Femur (tissue), 1 donor: ENCODE measurements at places on chromosomes 5 and 9.

- peak; percentile 9 for DNase-seq
These were observed 72.3 kb downstream of the WNK2 start for GRCh38 chr9:93255994-93256877.

DNA sequence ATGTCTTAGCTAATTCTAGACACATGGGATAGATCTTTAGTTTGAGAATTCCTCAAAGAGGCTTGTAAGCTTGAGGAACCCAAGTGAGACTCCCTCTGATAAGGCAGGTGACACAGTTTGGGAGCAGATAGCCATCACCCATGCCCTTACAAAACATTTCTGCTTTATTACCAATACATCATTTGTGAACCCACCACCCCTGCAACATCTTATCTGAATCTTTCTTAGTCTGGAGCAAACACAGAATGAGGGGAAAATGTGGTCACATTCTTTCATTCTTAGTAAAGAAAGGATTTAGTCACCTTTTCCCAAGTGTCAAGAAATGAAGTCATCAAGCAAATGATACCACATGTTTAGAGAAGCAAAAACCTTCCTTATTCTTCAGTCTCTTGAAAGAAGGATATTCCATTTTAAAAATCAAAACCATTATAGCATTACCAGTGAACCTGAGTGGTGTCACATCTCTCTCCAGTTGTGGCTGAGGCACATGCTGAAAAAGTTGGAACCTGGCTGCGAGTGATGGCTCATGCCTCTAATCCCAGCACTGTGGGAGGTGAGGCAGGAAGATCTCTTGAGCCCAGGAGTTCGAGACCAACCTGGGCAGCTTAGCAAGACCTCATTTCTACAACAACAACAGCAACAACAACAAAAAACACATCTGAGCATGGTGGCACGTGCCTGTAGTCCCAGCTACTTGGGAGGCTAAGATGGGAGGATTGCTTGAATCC lies 65.9 kb downstream of the PRKACG start:
- no peak for DNase-seq

- no peak for DNase-seq
These were observed 5.6 kb upstream of the FUT7 start for GRCh38 chr9:137037483-137037882.

GRCh38 chr5:115432691-115433090 lies 111.9 kb downstream of the FEM1C start:
- DNase-seq = no peak

DNA sequence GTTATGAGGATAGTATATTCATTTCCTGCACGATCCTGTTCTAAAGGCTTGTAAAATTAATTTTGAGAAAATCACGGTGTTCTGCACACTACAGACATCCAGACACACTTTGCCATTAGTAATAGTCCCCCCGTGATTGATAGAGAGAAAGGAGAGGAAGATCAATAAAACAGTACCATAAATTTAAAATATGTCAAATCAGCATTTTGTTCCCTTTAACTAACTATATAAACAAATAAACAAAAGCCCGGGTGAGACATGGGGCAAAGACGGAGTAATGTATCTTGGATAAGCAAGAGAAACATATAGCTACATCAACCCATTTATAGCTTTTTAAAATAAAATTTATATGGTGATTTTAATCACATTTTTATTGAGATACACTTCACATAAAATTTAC lies 10.6 kb upstream of the CER1 start:
- DNase-seq = no peak

DNA sequence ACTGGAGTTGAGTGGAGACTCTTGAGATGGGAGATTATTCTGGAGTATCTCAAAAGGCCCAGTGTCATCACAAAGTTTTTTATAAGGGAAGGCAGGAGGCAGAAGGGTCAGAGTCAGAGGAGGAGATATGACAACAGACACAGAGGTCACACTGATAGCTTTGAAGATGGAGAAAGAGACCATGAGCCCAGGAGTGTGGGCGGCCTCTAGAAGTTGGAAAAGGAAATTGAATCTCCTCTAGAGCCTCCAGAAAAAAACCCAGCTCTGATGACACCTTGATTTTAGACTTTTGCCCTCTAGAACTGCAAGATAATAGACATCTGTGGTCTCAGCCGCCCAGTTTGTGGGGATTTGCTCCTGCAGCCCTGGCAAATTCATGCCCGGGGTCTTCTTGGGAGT lies 64.8 kb upstream of the SPTLC1 start:
- DNase-seq = no peak

- no peak for DNase-seq
These were observed 151.2 kb upstream of the WWC1 start for GRCh38 chr5:168140241-168140640.

DNA sequence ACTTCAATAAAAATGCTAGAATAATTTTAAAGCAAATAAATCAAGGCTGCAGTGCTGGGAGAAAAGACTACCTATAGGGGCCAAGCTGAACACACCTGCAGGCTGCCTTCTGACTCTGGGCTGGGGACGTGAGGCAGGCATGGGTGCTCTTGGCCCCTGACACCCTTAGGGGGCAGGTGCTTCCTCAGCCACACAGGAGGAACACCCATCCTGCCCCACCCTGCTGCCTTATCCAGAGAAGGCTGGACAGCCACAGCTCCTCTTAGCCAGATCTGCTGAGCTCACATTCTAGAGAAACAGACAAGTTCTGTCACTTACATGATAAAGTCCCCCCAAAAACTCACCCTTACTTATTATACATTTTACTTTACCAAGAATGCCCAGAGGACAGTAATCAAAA lies 6.6 kb upstream of the LMX1B start:
- no peak for DNase-seq

DNA sequence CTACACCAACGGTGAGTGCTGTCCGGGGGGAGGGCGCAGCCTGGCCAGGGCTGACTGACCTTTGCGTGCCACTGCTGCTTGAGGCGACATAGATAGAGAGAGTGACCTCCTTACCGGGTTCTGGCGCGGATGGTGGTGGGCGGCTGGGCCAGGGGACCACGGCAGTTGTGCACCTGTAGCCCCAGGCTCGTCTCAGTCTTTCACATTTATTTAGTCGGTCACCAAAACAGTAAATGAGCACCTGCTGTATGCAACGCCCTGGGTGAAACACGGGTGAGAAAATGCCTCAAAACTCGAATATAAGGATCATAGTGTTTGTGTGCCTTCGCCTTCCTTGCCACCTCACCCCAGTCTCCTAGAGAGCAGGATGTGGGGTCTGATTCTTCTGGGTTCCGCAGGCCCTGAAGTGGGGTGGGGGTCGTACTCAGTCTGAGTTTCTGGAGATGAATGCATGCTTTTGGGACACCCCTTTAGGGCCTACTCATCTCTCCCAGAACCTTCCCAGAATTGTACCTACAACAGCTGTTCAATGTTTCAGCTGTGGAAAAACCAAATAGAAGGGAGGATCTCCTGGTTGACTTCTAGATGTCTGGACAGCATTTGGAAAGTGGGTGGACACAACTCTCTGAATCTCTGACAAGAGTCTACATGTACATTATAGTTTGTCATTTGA lies 714 bp downstream of the SEC24A start:
- peak; percentile 29 for DNase-seq

DNA sequence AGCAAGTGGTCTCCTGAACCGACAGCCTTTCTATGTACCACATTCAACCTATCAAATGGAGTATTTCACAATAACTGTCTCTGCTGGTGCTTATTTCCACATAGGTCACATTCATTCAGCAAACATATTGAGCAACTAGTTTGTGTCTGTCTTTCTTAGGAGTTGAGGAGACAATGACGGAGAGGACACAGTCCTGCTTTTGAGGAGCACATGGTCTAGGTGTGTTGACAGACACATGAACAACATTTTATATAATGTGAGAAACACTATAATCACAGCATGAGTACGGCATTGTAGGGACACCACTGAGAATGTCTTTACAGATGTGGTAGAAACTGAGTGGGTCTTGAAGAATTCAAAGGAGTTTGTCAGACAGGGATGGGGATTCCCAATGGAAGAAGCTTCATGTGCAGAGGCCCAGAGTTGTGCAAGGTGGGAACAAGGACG lies 28.5 kb downstream of the NFIL3 start:
- no peak for DNase-seq

- no peak for DNase-seq
These were observed 42.3 kb upstream of the CXXC5 start for GRCh38 chr5:139605887-139606286.

GRCh38 chr5:176954050-176954449 lies 52.5 kb downstream of the UIMC1 start:
- no peak for DNase-seq

DNA sequence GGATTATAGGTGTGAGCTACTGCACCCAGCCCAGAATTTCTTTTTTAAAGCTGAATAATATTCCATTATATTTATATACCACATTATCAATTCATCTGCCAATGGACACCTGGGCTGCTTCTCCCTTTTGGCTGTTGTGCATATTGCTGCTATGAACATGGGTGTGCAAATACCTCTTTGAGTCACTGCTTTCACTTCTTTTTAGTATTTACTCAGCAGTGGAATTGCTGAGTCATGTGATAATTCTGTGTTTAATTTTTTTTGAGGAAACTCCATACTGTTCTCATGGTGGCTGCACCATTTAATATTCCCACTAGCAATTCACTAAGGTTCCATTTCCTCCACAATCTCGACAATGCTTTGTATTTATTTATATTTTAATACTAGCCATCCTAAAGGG lies 36.1 kb upstream of the KIF4B start:
- DNase-seq = no peak
